Suppressor macrophage (primary cell): ENCODE measurements at places on chromosomes 5 and 9.

DNA sequence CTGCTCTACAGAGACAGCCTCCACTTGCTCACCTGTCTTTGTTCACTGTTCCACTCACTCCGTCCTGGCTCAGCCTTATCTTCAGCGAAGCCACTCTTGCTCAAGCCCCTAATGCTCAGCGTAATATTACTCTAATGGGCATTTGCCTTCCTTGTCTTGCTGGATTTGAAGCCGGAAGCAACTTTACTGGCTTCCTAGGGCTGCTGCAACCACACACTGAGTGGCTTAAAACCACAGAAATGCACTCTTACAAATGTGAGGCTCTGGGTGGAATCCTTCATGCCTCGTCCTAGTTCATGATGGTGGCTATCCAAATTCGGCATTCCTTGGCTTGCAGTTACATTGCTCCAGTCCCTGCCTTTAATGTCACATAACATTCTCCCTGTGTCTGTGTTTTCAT lies 85.5 kb upstream of the MARCHF11 start:
- DNase-seq, result no peak

- no peak for DNase-seq
Measured at GRCh38 chr5:139004374-139005307, 129.5 kb upstream of the LRRTM2 start.

GRCh38 chr9:134328841-134329575 lies 2.8 kb downstream of the RXRA start:
- DNase-seq, result no peak

DNA sequence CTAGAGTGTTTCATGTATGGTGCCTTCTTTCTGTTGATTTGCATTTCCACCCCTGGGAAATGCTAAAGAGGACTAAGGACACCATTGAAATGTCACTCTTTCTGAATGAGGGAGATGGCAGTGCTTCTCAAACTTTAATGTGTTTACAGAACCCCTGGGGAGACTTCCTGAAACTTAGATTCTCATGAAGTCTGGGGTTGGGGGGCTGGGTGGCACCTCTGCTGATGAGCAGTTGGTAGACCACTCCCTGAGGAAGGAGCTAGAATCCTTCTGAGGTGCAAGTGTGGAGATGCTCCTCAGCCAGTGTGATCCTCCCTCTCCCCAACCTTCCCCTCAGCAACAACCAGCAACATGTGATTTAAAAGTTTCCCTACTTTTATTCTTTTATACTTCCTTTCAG lies 546.8 kb downstream of the LRRC70 start:
- DNase-seq, result no peak

GRCh38 chr5:150660108-150660831 lies 781 bp upstream of the MYOZ3 start:
- no peak for DNase-seq

DNA sequence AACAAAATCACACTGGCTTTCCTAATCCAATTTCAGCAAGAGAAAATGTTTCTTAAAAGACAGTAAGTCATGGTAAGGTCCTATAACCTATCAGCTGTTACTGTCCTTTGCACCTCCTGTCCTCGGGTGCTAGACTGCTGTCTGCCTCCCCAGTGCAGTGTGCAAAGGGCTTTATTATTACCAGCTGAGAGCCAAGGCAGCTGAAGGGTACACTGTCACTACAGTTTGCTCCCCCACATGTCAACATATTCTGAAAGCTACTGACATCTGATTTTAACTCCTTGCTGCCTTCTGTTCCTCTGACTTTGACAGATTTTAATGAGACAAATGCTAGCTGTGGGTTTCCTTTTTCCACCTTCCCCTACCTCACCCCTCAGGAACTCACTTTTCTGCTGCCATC lies 389.4 kb upstream of the SLC24A2 start:
- no peak for DNase-seq

GRCh38 chr5:85838781-85839180 lies 779.0 kb upstream of the COX7C start:
- no peak for DNase-seq

GRCh38 chr5:38022631-38023030 lies 182.8 kb upstream of the GDNF start:
- no peak for DNase-seq

GRCh38 chr5:8848997-8849594 lies 696.8 kb downstream of the SEMA5A start:
- DNase-seq, result no peak

- DNase-seq, result no peak
Measured at GRCh38 chr5:133238426-133239205, 186.8 kb downstream of the HSPA4 start.

GRCh38 chr9:5835808-5836207 lies 2.9 kb upstream of the ERMP1 start:
- no peak for DNase-seq

DNA sequence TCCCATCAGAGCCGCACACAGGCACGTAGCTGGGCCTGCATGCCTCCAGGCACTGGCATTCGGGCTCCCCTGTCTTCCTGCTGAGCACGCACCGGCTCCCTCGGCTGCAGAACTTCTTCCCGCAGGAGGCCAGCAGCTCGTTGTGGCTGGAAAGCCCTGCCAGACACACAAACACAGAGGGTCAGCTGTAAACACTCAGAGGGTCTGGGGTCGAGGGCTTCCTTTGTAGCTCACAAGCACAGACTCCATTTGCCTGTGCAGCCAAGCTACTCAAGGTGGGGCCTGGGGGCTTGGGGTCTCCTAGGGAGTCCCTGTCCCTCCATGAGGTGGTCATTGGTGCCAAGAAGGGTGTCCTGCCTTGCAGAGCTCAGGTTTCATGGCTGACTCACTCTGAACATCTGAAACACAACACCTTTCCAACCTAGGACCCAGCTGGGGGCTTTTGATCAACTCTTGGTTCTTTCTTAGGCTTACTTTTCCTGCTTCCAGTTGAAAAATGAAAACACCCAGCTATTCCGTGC lies 211.4 kb downstream of the FSTL4 start:
- no peak for DNase-seq

DNA sequence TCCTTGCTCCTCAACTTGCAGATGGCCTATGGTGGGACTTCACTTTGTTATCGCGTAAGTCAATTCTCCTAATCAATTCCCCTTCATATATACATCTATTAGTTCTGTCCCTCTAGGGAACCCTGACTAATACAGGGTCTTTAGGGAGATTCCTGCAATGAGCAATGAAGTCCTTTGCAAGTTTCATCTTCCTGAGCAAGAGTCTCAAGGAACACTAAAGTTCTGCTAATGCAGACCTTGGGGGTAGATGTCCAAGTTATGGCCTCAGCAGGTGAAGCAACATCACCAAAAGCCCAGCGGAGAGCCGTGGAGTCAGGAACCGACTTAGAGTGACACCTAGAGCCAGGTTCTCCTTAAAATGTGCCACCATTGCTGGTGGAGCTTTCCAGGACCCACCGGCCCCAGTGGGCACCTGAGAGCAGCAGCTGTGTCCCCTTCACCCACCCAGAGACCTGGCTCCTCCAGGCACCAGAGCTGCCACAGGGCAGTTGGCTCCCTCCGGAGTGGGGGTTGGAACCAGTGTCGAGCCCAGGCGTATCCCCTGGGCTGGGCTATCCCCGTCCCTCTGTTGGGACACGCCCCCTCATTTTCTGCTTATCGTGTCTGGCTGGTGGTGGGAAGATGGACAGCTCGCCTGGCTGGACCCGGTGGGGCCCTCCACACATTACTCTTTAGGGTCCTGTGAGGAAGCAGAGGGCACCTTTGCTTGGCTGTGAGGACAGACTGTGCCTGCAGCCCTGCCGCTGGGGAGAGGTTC lies 10.9 kb upstream of the FCN1 start:
- no peak for DNase-seq

DNA sequence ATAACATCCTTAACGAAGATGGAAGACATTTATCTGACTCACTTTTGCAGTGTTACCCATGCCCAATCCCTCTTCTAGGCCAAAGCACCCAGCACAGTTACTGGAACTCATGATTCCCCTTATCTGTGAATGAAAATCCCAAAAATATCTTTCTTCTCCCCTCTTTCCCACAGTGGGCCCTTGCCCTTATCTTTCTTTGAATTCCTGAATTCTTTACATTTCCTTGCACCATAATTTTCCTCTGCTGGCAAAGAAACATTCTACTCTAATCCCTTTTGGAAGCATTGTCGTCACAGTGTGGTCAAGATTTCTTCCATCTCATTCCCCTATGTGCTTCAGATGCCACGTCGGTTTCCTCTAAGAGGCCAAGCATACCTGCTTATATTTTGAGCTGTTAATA lies 135.9 kb upstream of the LIFR start:
- DNase-seq, result no peak
